Neural progenitor cell (in vitro differentiated cells): ENCODE measurements at places on chromosomes 13 and 19. TPM values are rescaled to one million over a fixed set of nuclear protein-coding genes. Genes with fewer than 3 reads are reported as not detected.

CELF5 gene
- total RNA-seq, result 7.9 and 16.1 TPM in 2 replicates

ZNF626 gene
- 26.7 and 60.5 TPM in 2 replicates for total RNA-seq

PEG3 gene
- total RNA-seq, result not detected in 2 replicates

SPRED3 gene
- 0.99 and 4.6 TPM in 2 replicates for total RNA-seq

CRB3 gene
- 1.2 and 1.3 TPM in 2 replicates for total RNA-seq

RPS15 gene
- total RNA-seq, result 1,918 and 2,648 TPM in 2 replicates

ATCAY gene
- 15.8 and 23.9 TPM in 2 replicates for total RNA-seq

SELENOW gene
- total RNA-seq, result 234 and 422 TPM in 2 replicates

SMG9 gene
- total RNA-seq, result 33.1 and 33.4 TPM in 2 replicates

FAAP24 gene
- 2.7 and 4.4 TPM in 2 replicates for total RNA-seq

SLC10A2 gene
- total RNA-seq, result not detected in 2 replicates

LRRC8E gene
- 0.65 and 1.2 TPM in 2 replicates for total RNA-seq

FOXA3 gene
- 7.3 and 8.4 TPM in 2 replicates for total RNA-seq

FBL gene
- 386 and 428 TPM in 2 replicates for total RNA-seq

C19orf67 gene
- not detected in 2 replicates for total RNA-seq

LYPD5 gene
- 0.12 TPM in 1 of 2 replicates, not detected in the other for total RNA-seq

KASH5 gene
- 0.59 TPM in 1 of 2 replicates, not detected in the other for total RNA-seq

C19orf47 gene
- total RNA-seq, result 10.6 and 13.1 TPM in 2 replicates

PTH2 gene
- not detected in 2 replicates for total RNA-seq

ZNF563 gene
- total RNA-seq, result 2.6 and 3.7 TPM in 2 replicates

DIRAS1 gene
- total RNA-seq, result 2.7 and 4.2 TPM in 2 replicates

ZNF780B gene
- total RNA-seq, result 20.3 and 30.5 TPM in 2 replicates

FXYD3 gene
- total RNA-seq, result not detected in 2 replicates
